AG04449 (cell line): ENCODE measurements at places on chromosomes 16 and 17.

DNA sequence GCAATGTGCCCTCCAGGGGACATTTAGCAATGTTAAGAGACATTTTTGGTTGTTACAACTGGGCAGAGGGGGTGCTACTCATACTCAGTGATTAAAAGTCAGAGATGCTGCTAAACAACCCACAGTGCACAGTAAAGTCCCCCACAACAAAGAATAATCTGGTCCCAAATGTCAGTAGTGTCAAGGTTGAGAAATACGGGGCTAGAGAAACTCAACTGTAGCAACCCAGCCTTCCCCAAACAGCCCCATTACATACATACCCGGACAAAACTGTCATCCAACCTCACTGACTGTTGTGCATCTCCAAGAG lies 20.4 kb downstream of the DNAJC7 start:
- DNase-seq: no peak

- DNase-seq: no peak
Measured at GRCh38 chr17:58191241-58191896, 1.2 kb upstream of the EPX start.

GRCh38 chr16:60636117-60636516 lies 1400.1 kb downstream of the CDH8 start:
- no peak for DNase-seq

DNA sequence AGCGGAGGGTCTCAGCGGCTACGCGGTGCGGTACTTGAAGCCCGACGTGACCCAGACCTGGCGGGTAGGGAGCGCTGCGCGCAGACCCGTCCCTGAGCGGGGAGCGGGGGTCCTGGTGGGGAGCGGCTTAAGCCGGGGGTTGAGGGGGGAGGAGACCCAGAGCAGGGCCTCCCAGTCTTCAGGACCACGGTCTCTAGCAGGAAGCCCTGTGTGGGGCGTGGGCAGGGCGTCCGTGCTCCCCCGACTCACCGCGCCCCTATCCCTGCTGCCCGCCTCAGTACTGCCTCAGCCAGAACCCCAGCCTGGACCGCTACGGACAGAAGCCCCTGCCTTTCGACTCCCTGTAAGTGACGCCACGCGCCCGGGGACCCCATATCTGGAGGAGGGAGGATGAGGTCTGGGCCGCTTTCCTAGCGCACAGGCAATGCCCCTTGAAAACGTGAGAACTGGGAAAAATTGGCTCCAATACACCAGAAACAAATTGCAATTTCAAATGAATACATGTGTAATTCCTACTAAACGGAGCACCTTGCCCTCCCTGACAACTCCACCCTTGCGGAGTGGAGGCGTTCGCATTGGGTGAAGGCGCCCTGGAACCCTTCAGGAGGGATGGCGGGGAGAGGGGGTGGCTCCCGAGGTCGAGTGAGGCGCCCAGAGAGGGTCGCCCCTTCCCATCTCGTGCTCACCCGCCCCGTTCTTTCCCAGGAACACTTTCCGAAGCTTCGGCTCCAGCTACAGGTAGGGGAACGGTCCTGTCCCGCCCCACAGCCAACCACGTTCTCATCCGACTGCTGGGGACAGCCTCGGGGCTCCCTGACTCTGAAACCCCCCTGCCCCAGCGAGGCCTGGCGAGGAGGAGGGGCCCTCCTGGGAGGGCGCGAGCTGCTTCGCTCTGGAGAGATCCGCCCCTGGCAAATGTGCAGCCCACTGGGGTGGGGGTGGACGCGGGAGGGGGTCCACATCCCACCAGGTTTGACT lies 14.6 kb upstream of the CNGB1 start:
- DNase-seq: no peak

GRCh38 chr17:79088247-79088996 lies 13.8 kb downstream of the ENGASE start:
- DNase-seq: no peak
